ENCODE measurements at places on chromosomes 3 and 15.
A peak's percentile ranks its signal among the peaks of the same experiment; 100 is the strongest.

- DNase-seq = no peak
Observed at GRCh38 chr3:39805650-39806049, 3.8 kb upstream of the MYRIP start.

- DNase-seq = peak; percentile 60
Observed at GRCh38 chr3:27590437-27591298, 106.5 kb upstream of the SLC4A7 start.

- DNase-seq = no peak
Observed at GRCh38 chr15:47801522-47801921, 84.2 kb downstream of the SEMA6D start.

DNA sequence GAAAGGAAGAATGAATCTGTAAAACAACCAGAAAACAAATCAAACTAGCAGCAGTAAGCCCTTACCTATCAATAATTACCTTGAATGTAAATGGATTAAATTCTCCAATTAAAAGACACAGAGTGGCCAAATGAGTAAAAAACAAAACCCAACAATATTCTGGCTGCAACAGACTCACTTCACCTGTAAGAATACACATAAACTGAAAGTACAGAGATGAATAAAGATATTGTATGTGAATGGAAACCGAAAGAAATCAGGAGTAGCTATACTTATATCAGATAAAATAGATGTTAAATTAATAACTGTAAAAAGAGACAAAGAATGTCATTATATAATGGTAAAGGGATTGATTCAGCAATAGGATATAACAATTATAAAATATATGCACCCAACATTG lies 514.5 kb upstream of the DPPA4 start:
- DNase-seq = no peak

DNA sequence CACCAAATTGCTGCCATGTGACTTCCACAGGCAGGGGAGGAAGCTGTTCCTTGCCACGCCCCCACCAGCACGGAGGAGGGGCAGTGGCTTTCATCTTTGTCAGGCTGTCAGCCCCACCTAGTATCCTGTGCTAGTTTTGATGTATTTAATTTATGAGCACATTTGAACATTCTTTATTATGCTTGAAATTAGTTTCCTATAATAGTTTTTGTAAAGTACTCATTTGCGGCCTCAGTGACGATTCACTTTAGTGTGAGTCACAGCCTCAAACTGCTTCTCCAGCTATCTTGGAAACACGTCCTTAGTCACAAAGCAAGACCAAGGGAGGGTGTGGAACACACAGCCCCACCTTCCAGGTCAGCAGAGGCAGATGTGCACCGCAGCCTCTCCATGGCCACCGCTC lies 239.9 kb upstream of the ATP10A start:
- no peak for DNase-seq

- no peak for DNase-seq
Observed at GRCh38 chr3:112409041-112409440, 76.1 kb downstream of the CD200 start.

- no peak for DNase-seq
Observed at GRCh38 chr3:61283876-61284275, 32.6 kb upstream of the FHIT start.

DNA sequence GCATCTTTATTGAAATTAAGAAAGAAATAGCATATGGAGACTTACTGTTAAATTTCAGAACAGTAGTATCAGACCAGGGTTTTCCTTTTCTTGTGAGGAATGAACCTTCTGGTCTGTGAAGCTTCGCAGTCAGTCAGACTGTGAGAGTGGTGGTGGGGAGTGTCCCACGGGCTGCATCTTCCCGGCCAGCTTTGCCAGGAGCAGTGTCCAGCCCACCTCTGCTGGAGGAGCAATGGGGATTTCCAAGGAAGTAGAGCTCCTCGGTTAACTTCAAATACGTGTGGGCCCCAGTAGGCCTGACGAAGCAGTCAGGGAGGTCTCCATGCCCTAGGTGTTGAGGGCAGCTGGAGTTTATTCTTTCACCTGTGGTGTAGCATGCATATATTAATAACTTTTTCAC lies 40.9 kb upstream of the FBXL22 start:
- DNase-seq = no peak

- no peak for DNase-seq
Observed at GRCh38 chr3:9032231-9032777, 69.0 kb upstream of the RAD18 start.

DNA sequence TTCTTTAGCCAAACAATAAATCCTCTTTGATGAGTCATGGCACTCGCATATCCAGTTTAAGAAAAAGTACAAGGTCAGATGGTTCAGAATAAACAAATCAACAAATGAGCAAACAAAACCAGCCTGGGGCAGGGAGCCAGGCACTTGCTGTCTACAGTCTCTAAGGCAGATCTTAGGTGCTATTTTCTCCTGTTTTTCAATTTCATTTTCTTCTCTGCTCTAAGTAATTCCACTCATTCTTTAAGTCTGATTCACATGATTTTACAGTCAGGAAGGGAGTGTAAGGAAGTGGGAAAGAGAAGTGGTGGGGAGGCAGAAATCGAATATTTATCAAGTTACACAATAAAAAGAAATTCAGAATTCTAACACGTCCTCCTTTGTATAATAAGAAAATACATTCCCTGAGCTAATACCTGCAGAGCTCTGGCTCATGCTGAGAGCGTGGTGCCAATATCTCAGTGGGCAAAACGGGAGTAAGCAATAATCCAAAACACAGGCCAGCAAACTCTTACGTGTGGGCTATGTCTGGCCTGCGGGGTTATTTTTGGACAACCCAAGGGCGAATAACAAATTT lies 298.6 kb downstream of the ADAMTS17 start:
- DNase-seq = no peak

GRCh38 chr3:153601374-153601853 lies 439.4 kb downstream of the RAP2B start:
- DNase-seq = no peak

DNA sequence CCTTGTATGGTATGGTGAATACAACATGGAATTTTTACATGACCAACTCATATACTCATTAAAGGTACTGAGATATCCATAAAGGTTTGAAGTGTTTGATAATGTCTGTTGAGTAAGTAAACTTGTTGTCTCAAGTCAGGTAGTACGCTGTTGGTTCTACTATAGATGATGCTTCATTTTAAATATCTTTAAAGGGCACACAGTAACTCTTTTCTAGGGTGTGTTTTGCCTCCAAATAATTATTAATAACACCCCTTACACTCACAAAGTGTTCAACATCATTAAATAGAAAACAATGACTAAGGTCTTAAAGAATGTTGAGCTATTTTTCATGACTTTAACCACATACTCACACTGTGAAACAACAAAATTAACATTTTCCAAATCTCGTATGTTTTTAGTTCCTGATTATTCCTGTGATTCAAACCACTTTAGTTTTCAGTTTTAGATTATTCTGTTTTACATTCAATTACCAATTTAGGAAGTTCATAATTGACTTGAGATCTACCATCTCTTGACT lies 220.0 kb upstream of the NANOGP8 start:
- DNase-seq = no peak

GRCh38 chr3:183178833-183179549 lies 16.5 kb upstream of the LAMP3 start:
- DNase-seq = no peak

DNA sequence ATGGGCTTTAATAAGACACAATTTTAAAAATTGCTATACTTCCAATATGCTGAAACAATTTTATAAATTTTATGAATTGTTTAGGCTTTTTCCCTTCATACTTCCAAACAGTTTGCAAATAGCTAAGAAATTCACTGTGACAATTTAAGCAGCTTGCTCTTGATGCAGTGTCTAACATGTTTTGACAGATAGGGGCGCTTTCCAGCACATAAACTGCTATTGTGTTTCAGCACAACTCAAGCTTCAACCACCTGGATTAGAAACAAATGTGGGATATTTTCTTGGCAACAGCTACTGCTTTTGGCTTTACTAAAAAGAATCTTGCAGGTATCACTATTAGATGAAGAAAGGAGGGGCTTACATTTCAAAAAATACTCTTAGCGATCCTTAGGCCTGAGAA lies 565.8 kb upstream of the DPPA4 start:
- no peak for DNase-seq

- no peak for DNase-seq
Observed at GRCh38 chr3:120569222-120570057, 26.7 kb upstream of the NDUFB4 start.

DNA sequence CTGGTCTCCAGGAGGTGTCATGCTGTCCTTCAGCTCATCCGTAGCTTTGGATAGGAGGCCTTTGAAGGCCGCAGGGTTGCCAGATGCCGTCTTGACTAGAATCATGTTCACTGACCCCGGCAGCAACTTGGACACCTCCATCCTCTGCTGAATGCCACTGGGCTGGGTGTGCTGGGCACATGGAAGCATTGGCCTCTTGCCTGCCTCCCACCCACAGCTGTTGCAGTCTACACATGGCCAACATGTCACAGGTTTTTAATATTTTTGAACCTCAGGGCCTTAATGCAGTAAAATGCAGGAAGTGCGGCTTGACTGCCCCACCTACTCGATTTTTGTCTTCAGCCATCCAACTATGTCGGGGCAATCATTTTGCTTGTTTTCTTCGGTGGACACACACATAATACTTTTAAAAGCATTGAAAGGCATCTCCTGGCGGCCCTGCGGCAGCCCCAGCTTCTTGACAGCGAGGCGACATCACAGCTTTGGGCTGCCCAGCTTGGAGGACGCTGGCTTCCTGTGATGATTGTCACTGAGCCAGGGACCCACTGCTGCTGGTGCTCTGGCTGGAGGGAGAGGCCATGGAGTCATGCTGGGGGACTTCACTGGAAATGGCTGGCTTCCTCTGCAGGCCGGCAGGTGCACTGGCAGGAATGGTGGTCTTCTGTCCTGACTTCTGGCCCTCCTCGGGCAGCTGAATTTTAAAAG lies 31.6 kb upstream of the ACAD9 start:
- DNase-seq = no peak

DNA sequence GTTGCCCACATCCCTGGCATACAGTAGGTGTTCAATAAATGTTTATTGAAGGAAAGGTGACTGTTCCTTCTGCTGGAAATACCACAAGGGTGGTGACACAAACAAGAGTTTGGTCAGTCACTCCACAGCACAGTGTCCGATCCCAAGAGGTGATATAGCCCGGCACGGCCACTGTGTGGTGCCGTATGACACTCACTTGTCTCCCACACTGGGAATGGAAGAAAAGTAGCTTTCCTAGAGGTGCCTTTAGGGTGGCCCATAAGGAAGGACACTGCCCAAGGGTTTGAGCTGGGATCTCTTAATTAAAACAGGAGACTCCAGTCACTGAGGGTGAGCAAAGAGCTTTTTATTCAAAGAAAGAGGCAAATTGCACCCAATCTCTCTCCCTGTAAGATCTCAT lies 40.5 kb downstream of the TGM4 start:
- DNase-seq = peak; percentile 17

GRCh38 chr15:70327328-70327855 lies 229.7 kb upstream of the TLE3 start:
- no peak for DNase-seq

GRCh38 chr3:48747015-48747615 lies 30.1 kb upstream of the IP6K2 start:
- DNase-seq = no peak

- DNase-seq = no peak
Observed at GRCh38 chr3:108891833-108892232, 61.8 kb downstream of the GUCA1C start.

GRCh38 chr3:55958605-55959004 lies 471.5 kb upstream of the WNT5A start:
- DNase-seq = no peak

GRCh38 chr3:15289661-15290060 lies 42.7 kb downstream of the SH3BP5 start:
- no peak for DNase-seq

GRCh38 chr3:50447290-50447840 lies 56.1 kb downstream of the CACNA2D2 start:
- no peak for DNase-seq

DNA sequence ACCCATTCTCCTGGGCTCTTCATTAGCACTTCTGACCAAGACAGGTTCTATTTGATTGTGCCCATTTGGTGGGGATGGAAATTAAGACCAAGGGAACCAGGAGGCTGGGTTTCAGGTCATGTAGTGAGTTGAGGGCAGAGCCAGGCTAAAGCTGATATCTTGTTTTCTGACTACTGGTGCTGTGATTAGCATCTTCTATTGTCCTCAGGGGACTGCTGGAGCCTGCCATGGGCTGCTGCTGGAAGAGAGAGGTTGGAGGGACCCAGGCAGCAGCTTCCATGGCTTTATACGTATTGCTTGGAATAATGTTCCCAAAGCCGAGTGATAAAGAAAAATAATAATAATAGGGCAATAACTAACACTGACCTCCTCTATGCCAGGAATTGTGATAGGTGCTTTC lies 211.4 kb upstream of the ROPN1 start:
- DNase-seq = no peak

DNA sequence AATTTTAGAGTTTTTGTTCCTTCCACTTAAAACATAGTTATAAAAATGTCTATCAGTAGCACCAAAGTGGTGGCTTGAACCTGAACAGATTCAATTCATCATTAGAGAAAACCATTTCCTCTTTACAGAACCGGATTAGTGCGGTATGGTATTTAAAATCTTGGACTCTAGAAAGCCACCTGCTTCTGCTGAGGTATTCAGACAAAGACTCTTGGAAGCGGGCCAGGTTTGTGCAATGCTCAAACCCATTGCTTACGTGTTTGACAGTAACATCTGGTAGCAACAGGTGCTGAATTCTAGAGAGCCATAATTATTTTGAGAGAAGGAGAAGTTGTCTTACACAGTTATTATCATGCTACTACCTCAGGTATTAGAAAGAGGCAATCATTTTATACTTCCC lies 290.5 kb downstream of the NAALADL2 start:
- DNase-seq = no peak

DNA sequence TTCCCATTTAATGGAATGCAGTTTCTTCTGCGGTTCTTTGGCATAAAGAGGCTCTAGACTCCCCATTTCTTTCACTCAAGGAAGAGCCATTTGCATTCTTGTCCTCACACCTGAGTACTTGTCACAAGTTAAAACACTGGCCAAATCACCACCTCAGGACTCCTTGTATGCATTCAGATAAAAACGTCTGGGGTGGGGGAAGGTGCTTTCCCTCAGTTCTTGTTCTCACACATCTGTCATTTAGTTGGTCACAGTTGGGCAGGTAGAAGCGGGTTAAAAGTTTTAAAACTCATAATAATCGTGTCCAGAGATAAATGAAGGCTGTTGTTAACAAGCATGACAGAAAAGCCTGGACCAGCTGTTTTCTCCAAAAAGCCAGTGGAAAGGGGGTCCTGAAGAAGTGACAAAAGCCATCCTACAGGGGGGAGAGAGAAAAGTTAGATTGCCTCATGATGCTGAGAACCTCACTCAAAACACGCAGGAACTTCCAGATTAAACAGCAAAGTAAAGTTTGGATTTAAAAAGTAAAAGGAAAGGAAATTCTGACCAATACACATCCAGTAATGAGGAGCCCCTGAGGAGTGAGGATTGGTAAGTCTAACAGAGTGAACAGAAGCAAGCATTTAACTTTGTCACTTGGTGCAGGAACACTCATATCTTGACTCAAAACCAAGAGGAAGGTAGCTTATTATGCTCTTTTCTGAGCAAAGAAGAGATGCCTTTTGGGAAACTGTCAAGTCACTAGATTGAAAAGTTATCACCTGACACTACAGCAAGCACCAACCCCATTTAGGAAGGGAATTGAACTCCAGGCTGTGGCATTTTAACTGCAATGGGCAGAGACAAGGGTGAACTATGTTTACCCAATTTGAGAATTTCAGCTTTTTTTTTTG lies 2.8 kb downstream of the BCL2L10 start:
- no peak for DNase-seq

- DNase-seq = no peak
Observed at GRCh38 chr3:177451864-177452830, 254.9 kb upstream of the TBL1XR1 start.

All from Kasumi-1 (cell line).